ENCODE measurements at places on chromosomes 2 and 18.

DNA sequence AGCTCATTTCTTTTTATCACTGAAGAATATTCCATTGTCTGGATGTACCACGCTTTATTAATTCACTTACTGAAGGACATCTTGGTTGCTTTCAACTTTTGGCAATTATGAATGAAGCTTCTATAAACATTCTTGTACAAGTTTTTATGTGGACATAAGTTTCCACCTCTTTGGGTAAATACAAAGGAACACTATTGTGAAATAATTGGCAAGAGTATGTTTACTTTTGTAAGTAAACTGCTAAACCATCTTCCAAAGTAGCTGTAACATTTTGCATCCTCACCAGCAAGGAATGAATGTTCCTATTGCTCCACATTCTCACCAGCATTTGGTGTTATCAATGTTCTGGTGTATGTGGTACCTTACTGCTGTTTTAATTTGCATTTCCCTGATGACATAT, 15.8 kb upstream of the VWC2L start:
- DNase-seq = no peak

DNA sequence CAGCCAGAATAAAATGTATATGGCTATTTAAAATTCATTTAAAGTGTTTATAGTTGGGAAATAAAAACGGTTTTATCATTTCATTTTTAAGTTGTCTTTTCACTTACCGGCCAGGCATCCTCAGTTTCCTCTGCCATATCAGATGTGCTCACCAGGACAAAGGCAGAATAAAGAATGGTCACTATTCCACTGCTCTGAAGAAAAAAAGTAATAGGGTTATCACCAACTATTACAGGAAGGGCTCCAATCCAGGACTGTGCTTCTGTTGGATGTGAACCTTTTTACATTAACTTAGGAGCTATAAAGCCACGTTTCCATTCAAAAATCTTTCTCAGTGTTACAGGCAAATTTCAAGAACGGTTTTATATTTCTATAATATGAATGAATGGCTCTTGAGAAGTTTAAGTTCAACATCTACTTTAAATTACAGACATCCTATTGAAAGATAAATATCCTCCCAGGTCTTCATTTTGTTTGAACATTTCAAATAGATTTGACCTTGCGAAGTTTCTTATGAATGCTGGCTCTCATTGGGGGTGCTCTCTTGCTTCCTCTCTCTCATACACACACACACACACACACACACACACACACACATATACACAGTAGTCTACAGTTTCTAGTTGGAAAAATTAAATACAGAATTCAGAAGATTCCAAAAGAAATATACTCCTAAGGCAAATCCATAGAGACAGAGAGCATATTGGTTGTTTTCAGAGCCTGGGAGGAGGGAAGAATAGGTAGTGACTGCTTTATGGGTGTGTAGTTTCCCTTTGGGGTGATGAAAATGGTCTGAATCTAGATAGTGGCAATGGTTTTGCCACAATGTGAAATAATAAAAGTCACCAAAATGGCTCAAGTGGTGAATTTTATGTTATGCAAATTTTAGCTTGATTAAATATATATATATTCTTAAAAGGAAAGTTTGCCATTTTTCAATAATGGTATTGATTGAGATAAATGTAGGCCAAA, 2.9 kb upstream of the SLC40A1 start:
- peak; percentile 44 for DNase-seq

DNA sequence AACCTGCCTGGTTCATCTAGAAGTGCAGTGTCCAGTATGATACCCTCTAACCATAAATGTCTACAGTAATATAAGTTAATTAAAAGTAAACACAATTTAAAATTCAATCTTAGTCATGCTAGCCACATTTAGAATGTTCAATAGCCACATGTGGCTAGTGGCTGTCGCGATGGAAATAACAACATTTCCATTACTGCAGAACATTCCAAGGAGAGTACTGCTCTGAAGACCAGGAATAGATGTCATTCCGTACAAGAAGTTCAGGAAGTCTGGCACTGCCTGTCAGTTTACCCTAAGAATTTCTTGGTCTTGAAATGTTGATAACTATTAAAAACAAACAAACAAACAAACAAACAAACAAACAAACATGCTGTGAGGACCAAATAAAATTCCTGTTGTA, 17.2 kb downstream of the LANCL1 start:
- no peak for DNase-seq

GRCh38 chr2:158004126-158004764, 97.4 kb upstream of the UPP2 start:
- DNase-seq = peak; percentile 10

DNA sequence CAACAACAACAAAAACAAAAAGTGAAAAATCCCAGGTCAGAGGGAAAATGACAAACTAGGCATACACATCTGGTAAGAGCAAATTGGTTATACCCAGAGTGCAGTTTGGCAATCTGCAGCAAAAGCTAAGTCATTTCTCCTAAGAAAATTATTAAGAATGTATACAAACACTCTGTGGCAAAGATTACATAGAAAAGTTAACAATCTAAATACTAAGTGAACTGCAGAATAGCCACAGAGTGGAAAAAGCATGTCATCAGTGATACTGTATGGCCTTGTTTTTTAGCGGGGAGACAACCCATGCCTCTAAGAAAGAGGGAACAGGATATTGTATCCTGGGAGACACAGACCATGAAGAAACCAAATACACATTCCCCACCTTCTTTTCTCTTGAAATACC, 136.0 kb upstream of the ITGB6 start:
- DNase-seq = no peak

- DNase-seq = peak; percentile 96
These were observed 793 bp downstream of the NR4A2 start for GRCh38 chr2:156331572-156332283.

DNA sequence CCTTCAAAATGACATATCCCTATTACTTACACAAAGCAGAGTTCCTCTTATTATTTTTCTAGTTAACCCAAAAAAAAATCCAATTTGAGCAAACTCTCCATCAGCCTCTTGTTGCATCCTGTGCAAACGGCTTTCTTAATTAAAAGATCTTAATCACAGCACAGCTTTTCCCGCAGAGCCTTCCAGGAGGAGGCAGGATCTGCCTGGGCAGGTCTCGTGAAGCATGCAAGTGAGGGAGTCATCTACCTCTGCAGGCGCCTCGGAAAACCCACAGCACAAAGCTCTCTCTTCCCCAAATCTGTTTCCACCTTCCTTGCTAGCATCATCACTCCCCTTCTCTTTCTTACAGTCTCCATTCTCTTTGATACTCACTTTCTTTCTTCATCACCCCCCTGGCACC, 100.4 kb downstream of the EN1 start:
- no peak for DNase-seq

DNA sequence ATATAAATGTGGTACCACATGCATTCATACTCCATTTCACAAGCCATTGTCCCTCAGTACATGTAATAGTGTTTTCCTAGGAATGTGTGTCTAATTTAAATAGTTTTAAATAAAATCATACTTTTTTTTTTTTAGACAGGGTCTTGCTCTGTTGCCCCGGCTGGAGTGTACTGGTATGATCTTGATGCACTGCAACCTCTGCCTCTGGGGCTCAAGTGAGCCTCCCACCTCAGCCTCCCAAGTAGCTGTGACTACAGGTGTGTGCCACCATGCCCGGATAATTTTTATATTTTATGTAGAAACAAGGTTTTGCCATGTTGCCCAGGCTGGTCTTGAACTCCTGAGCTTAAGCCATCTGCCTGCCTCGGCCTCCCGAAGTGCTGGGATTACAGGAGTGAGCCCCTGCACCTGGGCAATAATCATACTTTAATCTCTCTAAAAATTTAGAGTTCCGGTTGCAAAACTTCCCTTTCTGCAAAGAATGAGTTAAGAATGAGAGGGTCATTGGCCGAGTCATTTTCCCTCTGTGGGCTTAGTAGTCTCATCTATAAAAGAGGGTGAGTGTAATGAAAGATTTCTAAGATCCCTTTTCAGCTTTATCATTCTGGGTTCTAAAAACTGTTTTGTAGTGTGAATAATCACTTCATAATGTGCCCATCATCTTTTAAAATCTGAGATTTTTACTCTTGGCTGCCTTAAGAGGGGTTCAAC, 116.0 kb upstream of the PELI1 start:
- DNase-seq = no peak

DNA sequence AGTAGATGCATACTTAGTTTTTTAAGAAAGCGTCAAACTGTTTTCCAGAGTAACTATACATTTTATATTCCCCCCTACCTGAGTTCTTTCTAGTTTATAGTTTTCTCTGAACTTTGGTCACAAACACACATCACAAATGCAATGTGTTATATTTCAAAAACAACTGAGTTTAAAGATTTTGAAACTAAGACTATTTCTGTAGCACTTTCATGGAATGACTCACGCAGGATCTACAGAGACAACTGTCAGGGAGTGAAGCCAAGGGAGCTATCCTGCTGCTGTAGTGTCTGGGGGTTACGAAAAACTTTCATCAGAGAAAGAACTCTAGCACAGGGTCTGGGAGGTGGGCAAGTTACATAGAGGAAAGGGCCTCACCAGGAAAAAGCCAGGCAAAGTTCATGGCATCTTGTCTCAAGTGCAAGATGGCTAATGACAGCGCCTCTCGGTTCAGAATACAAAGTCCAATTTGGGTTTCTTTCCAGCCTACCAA, 66.8 kb downstream of the UXS1 start:
- DNase-seq = no peak

DNA sequence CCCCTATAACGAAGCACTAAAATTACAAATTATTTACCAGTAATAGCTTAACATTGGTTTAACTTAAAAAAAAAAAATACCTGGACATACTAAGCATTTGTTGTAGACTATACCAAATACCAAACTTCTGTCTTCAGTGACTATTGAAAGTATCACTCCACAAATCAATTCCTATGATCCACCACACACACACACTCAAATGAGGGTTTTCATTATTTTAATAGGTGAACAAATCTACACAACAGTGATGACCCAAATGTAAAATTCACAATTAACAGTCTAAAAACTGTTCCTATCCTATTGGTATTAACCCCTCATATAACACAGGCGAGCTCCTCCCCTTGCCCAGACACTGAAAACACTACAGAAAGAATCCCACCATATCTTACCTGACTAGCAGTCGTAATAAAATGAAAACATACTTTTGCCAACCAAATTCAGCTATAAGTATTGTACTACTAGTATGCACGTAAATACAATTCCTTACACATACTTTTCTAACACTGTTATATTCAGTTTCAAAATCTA, 2.5 kb downstream of the SP3 start:
- no peak for DNase-seq

DNA sequence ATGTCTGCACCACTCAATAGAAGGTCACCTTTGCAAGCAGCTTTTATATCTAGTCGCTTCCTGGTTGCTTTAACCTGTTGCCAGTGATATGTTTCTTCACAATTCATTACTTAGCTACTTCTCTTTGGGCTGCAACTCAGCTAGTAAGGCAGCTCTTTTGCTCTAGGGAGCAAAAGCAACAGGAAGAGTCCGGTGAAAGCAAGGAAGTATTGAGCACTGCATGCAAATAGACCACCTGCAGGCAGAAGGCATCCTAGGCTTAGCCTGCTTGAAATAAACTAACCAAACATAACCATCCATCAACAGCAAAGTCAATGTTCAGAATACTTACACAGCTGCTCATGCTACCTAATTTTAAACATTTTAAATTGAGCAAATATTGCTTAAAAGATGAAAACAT, 529.2 kb upstream of the LINC00305 start:
- no peak for DNase-seq

DNA sequence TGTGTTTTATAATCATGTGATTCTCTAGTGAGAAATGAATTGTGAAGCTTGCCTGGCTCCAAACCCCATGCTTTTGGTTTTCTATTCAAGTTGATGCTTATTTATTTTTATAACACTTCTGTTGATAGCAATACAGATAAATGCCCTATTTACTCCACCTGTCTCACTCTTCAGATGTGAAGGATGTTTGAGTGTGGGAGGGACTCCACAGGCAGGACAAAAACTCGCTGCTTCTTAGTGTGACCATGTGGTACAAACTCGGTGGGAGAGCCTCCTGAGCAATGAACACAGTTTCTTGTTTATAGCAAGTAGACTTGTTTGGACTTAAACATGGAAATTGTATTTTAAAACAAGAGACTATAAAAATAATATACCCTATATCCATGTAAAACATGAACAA, 219.7 kb downstream of the GULP1 start:
- DNase-seq = no peak

DNA sequence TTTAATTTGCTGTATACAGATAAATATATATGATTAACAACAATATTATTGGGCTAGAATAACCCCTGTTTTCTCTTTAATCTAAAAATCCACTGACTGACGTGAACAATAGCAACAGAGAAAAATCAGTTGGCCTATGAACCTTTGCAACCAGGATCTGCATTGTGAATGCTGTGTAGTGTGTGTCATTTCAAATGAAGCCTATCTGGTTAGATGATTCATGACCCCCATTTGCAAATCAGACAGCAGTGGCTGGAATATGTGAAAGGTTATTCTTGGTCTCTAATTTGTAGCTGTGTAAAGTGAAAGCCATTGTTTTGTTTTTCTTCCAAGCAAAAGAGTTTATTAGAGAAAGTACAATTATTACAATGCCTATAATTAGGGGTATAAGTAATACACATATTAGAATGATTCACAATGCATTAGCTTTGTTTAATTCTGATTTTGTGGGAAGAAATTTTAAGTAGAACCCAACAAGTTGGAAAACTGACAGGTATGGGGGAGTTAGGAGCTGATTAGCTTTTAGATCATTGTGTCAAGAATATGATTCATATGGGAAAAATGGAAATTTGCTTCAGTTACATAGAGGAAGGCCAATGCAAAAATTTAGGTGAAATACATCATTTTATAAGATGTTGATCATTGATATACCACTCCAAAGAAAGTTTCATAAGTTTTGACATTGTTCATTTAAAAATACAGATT, 1362.2 kb upstream of the TMEFF2 start:
- DNase-seq = no peak

- peak; percentile 41 for DNase-seq
These were observed 281.0 kb downstream of the AFF3 start for GRCh38 chr2:99861376-99861760.

DNA sequence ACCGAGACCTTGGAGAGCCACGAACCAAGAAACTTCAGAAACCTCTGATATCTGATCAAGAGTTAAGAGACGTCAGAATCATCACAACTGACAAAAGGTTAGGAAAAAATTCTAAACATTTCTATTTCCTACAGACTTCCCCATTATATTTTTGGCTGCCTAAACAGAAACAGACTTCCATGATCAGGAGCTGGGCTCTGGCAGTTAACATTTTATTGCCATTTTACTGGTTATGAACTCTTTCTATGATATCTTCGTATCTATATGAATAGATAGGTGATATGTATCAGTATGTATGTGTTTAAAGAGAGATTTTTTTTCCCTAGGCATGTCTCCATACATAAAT, 31.1 kb upstream of the PPP1R1C start:
- no peak for DNase-seq

All from osteoblast (primary cell).